ENCODE measurements at places on chromosomes 11 and 22. TPM values are rescaled to one million over a fixed set of nuclear protein-coding genes. Genes with fewer than 3 reads are reported as not detected.

GRCh38 chr22:47605886-47606285 is 843.4 kb downstream of the TBC1D22A start:
- DNase-seq, result no peak
- H3K36me3 ChIP-seq, result no peaks in the 10 kb centered on the region
- H3K27ac ChIP-seq, result peak overlapping the region; percentile 93

DNA sequence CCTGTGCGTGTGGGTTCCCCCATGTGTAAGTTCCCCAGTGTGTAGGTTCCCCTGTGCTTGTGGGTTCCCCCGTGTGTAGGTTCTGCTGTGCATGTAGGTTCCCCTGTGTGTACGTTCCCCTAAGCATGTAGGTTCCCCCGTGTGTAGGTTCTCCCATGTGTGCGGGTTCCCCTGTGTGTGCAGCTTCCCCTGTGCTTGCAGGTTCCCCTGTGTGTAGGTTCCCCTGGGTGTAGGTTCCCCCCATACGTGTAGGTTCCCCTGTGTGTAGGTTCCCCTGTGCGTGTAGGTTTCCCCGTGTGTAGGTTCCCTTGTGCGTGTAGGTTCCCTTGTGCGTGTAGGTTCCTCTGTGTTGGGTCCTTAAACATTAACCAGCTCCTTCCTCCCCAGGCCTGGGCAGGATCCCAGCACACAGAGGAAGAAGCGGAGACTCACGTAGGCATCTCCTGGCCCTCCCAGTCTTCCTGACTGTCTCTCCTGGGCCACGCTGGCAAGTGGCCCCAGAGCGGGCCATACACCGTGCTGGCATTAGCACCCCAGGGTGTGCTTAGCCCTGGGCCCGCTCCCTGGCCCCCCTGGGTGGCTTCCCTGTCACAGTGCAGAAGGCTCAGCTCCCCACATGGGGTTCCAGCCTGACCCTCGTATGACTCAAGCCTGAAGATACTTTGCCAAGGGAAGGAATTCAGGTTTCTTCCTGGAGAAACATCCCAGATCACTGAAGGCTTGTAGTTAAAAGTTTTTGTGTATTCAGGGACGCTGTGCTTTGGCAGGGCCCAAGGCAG is 2.8 kb upstream of the GRAMD4 start:
- no peak overlapping the region for H3K27ac ChIP-seq
- no peak overlapping the region for H3K4me3 ChIP-seq
- peaks cover 39% of the 10 kb centered on the region for H3K4me1 ChIP-seq
- H3K27me3 ChIP-seq, result no peaks in the 10 kb centered on the region
- DNase-seq, result no peak

OR4D10 gene
- total RNA-seq, result not detected

DNA sequence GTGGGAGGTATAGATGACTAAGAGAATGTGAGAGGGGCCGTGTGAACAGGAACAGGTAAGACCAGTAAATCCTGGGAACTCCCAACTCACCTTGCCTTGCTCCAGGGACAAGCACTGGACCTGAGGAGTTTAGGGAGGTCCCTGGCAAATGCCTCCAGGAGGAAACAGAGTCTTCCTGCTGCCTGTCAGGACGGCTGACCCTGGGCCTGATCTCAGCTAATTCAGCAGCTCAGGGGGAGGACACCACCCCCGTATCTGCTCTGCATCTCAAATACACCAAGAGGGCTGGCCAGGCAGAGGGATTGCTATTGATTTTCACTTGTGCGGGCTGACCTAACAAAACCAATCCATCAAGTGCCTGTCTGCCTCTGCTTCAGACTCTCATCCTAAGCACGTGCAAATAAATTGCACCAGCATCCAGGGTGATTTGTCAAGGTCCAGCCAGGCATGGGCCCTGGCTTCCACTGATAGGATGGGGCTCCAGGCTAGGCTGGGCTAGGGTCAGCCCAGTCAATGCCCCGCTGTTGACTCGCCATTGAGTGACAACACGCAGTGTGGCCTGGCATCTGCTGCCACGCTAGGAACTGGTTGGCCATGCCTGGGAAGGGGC is 20.3 kb downstream of the UQCR10 start:
- peak overlapping the region; percentile 50 for H3K27ac ChIP-seq
- DNase-seq, result no peak
- H3K4me1 ChIP-seq, result peaks cover 15% of the 10 kb centered on the region
- peaks cover 6% of the 10 kb centered on the region for H3K36me3 ChIP-seq
- H3K4me3 ChIP-seq, result peak overlapping the region; percentile 34
- H3K27me3 ChIP-seq, result no peaks in the 10 kb centered on the region

DNA sequence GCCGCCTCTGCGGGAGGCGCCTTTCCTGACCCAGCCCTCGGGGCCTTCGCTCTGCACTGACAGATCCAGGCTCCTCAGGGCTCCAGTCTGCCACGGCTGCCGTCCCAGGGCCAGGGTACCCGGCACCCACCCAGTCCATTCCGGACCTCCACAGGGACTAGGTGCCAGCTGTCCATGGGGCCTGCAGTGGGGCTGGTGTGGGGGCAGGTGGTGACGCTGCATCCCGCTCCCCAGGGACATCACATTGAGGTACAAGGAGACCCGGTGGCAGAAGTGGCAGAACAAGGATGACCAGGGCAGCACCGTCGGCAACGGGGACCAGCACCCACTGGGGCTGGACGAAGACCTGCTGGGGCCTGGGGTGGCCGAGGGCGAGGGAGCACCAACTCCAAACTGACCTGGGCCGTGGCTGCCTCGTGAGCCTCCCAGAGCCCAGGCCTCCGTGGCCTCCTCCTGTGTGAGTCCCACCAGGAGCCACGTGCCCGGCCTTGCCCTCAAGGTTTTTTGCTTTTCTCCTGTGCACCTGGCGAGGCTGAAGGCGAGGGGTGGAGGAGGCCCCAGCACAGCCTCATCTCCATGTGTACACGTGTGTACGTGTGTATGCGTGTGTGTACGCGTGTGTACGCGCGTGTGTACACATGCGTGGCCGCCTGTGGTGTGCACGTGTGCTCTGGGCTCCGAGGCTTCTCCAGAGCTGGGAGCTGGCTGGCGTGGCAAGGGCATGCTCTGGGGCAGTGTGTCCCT is 16.7 kb downstream of the RNH1 start:
- H3K27ac ChIP-seq, result no peak overlapping the region
- H3K4me1 ChIP-seq, result no peaks in the 10 kb centered on the region
- peaks cover 3% of the 10 kb centered on the region for H3K36me3 ChIP-seq
- no peaks in the 10 kb centered on the region for H3K27me3 ChIP-seq
- no peak for DNase-seq
- no peak overlapping the region for H3K4me3 ChIP-seq

- H3K27me3 ChIP-seq, result no peaks in the 10 kb centered on the region
- DNase-seq, result no peak
- no peaks in the 10 kb centered on the region for H3K36me3 ChIP-seq
- H3K4me1 ChIP-seq, result peaks cover 13% of the 10 kb centered on the region
- no peak overlapping the region for H3K4me3 ChIP-seq
Measured at GRCh38 chr11:77115181-77115611, 12.6 kb downstream of the OMP start.

ROBO4 gene
- 0.07 TPM for total RNA-seq

XKR3 gene
- not detected for total RNA-seq

DNA sequence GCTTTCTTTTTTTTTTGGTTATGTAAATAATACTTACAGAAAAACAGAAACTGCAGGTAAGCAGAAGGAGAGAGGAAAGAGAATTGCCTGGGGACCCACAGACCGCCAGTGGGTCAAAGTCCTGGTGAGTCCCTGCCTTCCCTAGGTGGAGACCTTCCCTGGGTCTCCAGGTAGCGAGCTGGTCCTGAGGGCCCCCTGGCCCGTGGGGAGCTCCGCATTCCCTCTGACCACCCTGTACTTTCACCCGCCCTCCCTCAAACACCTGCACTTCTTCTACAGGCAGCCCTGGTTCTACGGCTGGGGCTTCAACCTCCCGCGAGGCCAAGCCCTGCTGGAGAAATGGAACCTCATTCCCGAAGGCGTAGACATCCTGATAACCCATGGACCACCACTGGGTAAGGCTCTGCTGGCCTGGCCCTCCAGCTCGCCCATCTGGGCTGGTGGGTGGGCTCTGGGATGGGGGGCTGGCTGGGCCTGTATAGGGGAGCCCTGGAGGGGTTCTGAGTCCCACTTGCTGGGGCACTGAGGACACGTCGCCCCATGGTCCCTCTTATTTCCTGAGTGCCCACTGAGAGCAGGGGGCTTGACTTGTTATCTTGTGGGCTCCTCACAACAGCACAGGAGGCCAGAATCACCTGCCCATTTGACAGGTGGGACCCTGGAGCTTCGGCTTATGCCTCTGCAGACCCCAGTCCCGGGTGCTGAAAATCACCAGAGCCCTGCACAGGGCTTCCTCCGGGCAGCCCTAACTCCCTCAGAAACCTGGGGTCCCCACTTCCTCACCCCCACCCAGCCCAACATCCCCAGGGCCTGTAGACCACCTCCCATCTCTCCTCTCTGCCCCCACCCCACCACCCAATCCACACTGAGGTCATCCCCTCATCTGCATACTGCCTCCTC is 86.4 kb downstream of the MPPED1 start:
- H3K36me3 ChIP-seq, result no peaks in the 10 kb centered on the region
- no peak for DNase-seq
- no peak overlapping the region for H3K27ac ChIP-seq

C22orf42 gene
- total RNA-seq, result not detected

C11orf68 gene
- total RNA-seq, result 25.7 TPM

GRCh38 chr11:77449060-77449521 is 24.8 kb downstream of the PAK1 start:
- no peaks in the 10 kb centered on the region for H3K27me3 ChIP-seq
- H3K36me3 ChIP-seq, result no peaks in the 10 kb centered on the region
- H3K4me1 ChIP-seq, result peaks cover 27% of the 10 kb centered on the region

DNA sequence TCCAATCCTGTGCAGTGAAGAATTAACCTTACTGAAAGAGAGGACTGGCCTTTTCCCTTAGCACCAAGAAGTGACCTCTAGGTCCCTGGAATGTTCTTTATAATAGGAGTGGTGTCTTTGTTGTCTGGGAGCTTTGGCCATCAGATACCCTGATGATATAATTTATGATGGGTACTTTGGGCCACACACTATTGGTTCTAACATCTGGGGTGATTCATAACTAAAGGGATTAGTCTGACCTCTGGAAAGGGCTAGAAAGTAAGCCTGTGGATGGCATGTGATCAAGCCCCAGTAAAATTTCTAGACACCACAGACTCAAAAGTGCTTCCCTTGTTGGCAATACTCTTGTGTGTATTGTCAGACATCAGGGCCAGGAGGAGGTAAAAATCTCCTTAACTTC is 891.2 kb downstream of the KCNA4 start:
- H3K4me1 ChIP-seq, result peaks cover 13% of the 10 kb centered on the region
- no peak overlapping the region for H3K27ac ChIP-seq
- H3K36me3 ChIP-seq, result no peaks in the 10 kb centered on the region
- no peak overlapping the region for H3K4me3 ChIP-seq
- DNase-seq, result no peak
- H3K27me3 ChIP-seq, result peaks cover 3% of the 10 kb centered on the region

KREMEN1 gene
- total RNA-seq, result 3.9 TPM

FERMT3 gene
- 2.8 TPM for total RNA-seq

DNA sequence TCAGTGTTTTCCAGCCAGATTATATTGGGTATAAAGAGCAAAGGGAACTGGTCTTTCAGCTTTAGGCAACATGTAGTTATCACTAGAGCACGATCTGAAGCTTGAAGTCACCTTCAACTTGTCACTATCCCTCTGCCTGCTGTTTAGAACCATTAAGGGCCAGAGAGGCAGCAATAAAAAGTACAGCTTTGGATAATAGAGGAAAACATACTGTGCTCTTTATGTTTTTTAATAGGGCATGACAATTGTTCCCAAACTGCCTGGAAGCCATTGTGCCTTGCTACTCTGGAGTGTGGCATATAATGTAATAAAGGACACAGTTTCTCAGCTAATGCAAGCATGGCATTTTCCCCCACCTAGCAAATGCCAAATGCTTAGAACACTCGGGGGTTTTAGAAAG is 1912.0 kb upstream of the RAG2 start:
- H3K36me3 ChIP-seq, result no peaks in the 10 kb centered on the region
- no peak overlapping the region for H3K4me3 ChIP-seq
- no peak for DNase-seq
- H3K27me3 ChIP-seq, result no peaks in the 10 kb centered on the region
- H3K27ac ChIP-seq, result no peak overlapping the region

FKBP2 gene
- total RNA-seq, result 33.7 TPM

DNA sequence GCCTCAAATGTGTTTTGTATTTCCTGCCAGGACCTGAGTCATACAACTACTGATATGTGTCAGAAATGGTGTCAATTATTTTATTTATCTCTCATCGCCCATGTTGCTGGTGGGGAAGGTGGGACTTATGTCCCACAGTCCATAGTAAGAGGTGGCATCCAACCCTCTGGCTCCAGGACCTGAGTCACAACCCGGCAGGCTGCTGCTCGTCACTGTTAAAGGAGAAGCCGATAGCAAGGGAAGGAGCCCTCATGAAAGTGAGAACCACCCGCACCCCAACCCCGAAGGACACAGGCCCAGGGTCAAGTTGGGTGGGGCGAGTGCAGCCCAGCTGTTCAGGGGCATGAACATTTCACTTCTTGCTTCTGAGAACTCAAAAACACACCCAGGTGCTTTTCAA is 33.1 kb upstream of the TP53I11 start:
- H3K27ac ChIP-seq, result no peak overlapping the region
- no peaks in the 10 kb centered on the region for H3K36me3 ChIP-seq
- no peaks in the 10 kb centered on the region for H3K27me3 ChIP-seq
- no peak overlapping the region for H3K4me3 ChIP-seq
- no peak for DNase-seq

GRCh38 chr11:70912226-70912840 is 340.0 kb downstream of the SHANK2 start:
- H3K4me3 ChIP-seq, result no peak overlapping the region
- no peak for DNase-seq
- H3K27ac ChIP-seq, result no peak overlapping the region
- H3K27me3 ChIP-seq, result peaks cover 4% of the 10 kb centered on the region
- peaks cover 20% of the 10 kb centered on the region for H3K4me1 ChIP-seq

GRCh38 chr11:69443968-69444364 is 37.5 kb upstream of the LINC01488 start:
- DNase-seq, result no peak
- peak overlapping the region; percentile 97 for H3K27ac ChIP-seq
- H3K27me3 ChIP-seq, result no peaks in the 10 kb centered on the region
- H3K4me3 ChIP-seq, result peak overlapping the region; percentile 64

TRIM49 gene
- not detected for total RNA-seq

APIP gene
- 29.8 TPM for total RNA-seq

- H3K36me3 ChIP-seq, result peaks cover 5% of the 10 kb centered on the region
- peak overlapping the region; percentile 12 for H3K27ac ChIP-seq
- H3K27me3 ChIP-seq, result no peaks in the 10 kb centered on the region
- peaks cover 40% of the 10 kb centered on the region for H3K4me1 ChIP-seq
- DNase-seq, result no peak
- H3K4me3 ChIP-seq, result no peak overlapping the region
Measured at GRCh38 chr22:20551805-20552442, 44.5 kb downstream of the MED15 start.

GRCh38 chr22:47402876-47403525 is 640.6 kb downstream of the TBC1D22A start:
- H3K4me3 ChIP-seq, result no peak overlapping the region
- H3K27me3 ChIP-seq, result peaks cover 3% of the 10 kb centered on the region
- DNase-seq, result no peak

OR51B5 gene
- total RNA-seq, result not detected

- H3K4me1 ChIP-seq, result peaks cover 16% of the 10 kb centered on the region
- DNase-seq, result no peak
- H3K27ac ChIP-seq, result no peak overlapping the region
- H3K4me3 ChIP-seq, result no peak overlapping the region
- H3K27me3 ChIP-seq, result no peaks in the 10 kb centered on the region
Measured at GRCh38 chr11:91788764-91789163, 435.9 kb upstream of the FAT3 start.

TECTA gene
- total RNA-seq, result 1.7 TPM

SCGB1C1 gene
- total RNA-seq, result not detected

- H3K4me3 ChIP-seq, result no peak overlapping the region
- no peaks in the 10 kb centered on the region for H3K4me1 ChIP-seq
- no peaks in the 10 kb centered on the region for H3K36me3 ChIP-seq
- DNase-seq, result peak; percentile 70
Measured at GRCh38 chr11:28697920-28698827, 590.0 kb downstream of the METTL15 start.

Measured in neural crest cell (in vitro differentiated cells).